ENCODE measurements at places on chromosomes 2 and 18.

- no peak for DNase-seq
Measured at GRCh38 chr2:23208339-23208738, 176.6 kb upstream of the KLHL29 start.

GRCh38 chr2:12080360-12080759 is 333.9 kb downstream of the LPIN1 start:
- no peak for DNase-seq

DNA sequence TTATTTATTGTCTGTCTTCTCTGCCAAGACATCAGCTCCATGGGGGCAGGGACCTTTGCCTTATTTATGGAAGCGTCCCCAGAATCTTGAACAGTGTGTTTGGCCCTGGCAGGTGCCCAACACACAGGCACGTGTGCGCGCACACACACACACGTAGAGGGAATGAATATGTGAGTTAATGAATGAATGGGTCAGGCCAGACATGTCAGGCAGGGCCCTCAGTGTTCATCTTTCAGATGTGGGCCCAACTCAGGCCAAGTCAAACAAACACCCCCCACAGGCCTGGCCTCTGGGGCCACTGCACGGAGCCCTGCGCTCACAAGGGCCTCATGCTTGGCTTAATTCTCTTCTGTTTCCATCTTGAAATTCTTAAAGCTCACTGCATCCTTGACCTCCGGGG is 54.1 kb downstream of the DYSF start:
- DNase-seq, result no peak

DNA sequence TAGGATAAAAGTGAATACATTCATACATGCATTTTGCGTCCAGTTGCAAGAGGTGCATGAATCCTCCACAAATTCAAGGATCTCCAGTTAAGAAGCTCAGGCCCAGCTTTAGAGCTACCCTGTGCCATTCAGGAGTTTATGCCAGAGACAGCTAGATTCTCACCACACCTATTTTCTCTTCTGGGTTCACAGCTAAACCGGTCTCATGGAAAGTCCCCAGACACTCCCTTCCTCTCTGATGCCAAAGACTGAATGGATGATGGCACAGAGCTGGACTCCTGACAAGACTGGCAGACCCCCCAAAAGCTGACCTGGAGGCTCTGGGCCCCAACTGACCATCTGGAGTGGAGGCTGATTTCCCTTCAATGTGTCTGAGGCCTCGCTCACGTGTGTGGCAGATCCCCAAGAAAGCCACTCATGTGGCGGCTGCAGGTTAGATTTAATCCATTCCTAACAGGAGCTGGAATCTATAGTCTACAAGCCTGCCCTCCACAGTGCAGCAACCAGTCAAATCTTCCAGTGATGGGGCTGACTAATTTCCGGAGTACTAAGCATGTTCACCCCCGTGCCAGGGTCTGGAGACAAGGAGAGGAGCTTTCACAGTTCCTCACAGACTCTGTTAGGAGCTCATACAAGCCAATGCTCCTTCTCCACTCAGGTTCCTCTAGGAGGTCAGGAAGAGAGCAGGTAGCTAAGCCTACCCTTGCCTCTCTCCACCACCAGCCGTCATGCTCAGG is 257.1 kb downstream of the BCL11A start:
- DNase-seq, result no peak

GRCh38 chr2:158730621-158731140 is 64.4 kb upstream of the DAPL1 start:
- no peak for DNase-seq

DNA sequence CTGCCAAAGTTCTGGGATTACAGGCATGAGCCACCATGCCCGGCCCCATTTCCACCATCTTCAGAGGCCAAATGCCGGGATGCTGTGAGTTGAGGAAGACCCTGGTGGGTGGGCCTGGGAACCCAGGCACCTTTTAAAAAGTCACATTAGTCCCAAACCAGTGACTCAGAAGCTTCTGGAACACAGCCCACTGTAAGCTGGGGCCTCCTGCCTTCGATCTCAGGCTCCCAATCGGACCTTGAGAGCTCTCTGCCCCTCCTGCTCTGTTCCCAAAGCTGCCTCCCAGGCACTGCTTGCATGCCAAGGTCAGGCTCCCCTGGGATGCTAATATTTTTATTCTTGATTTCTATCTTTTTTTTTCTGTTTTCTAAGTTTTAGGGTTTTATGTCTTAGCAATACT is 4.2 kb downstream of the ADCY3 start:
- no peak for DNase-seq

GRCh38 chr18:27860701-27861107 is 316.2 kb downstream of the CDH2 start:
- no peak for DNase-seq

DNA sequence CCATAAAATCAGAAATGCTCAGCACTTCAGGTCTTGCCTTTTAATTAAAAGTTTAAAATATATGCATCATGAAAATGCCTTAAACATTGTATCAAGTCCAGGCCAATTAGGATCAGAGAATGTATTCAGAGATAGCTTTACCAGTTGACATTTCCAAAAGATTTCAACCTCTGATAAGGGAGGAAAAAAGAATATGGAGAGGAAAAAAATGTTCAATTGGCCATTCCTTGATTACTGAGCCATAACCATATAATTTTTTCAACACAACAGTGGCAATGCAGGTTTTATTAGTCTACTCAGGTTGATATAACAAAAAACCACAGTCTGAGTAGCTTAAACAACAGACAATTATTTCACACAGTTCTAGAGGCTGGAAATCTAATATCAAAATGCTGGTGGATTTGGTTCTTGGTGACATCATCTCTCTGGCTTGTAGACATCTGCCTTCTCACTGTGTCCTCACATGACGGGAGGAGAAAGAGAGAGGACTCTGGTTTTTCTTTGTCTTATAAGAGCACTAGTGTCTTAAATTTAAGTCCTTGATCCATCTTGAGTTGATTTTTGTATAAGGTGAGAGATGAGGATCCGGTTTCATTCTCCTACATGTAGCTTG is 111.9 kb downstream of the IRS1 start:
- DNase-seq, result no peak

DNA sequence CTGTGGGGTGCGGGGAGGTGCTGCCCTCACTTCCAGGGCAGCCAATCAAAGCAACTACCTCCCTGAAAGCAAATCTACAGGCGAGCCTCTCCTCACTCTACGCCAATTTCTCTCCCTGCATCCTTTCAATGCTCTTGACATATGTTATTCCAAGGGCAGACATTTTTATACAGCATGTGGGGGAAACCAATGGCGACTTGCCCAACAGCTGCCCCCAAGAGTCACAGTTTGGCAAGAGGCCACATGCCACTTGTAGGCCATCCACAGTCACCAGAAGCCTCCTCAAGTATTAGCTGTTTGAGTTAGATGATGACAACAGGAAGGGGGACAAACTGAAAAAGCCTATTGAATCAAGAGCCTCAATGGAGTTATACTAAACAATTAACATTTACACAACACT is 114.6 kb downstream of the MYO5B start:
- DNase-seq, result no peak

DNA sequence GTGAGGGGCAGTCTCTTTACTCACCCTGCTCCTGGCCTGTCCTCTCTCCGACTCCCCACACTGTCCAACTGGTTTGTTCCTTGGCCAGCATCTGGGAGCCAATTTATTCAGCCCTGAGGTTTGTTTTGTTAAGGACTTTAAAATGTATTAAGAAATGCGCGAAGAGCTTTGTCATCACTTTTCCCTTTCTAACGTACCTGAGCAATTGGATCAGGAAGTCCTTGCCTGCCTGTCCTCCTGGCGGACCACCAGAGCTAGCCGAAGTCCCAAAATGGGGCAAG is 164.7 kb upstream of the MSH6 start:
- no peak for DNase-seq

DNA sequence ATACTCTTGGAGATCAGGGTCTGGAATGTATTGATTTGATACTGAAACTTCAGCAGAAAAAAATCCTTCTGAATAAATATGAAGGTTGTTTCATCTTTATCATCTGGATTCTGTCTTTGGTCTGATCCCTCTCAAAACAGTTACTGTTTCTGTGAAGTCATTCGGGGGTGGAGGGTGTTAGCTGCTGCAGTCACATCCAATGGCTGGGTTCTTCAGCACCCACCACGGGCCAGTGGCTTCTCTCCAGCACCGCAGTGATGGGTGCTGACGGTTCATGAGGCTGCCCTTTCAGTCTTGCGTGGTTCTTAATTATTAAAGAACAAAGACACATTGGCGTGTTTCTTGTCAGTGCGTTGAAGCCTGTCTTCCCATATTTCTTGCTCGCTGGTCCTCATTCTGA is 148.0 kb downstream of the LDLRAD4 start:
- DNase-seq, result no peak

DNA sequence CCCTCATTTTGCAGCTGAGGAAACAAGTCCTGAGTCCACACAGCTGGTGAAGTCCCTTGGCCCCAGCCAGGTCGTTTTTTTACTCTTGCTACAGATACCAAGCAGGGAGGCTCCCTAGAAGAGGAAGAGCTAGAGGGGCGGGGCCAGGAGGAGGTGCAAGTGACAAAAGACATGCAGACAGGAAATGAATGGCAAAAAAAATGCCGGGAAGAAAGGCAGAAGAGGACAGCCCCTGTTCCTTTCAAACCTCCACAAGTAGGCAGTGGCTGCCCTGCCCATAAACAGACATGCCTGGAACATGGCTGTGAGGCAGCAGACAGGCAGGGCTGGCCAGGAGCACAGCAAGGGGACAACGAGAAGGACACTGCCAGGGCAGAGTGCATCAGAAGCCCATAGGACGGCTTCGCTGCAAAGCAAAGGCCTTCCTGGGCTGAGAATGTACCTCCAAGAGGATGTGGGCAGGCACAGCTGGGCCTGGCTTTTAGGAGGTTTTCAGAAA is 108.7 kb downstream of the ZBTB7C start:
- DNase-seq, result no peak

- DNase-seq, result no peak
Measured at GRCh38 chr2:98515250-98515991, 70.8 kb downstream of the INPP4A start.

- DNase-seq, result no peak
Measured at GRCh38 chr2:208266936-208267335, 881 bp downstream of the PIKFYVE start.

GRCh38 chr2:126946318-126947102 is 47.8 kb downstream of the TEX51 start:
- no peak for DNase-seq

GRCh38 chr2:34096562-34097171 is 497.6 kb upstream of the FAM98A start:
- DNase-seq, result peak; percentile 66

DNA sequence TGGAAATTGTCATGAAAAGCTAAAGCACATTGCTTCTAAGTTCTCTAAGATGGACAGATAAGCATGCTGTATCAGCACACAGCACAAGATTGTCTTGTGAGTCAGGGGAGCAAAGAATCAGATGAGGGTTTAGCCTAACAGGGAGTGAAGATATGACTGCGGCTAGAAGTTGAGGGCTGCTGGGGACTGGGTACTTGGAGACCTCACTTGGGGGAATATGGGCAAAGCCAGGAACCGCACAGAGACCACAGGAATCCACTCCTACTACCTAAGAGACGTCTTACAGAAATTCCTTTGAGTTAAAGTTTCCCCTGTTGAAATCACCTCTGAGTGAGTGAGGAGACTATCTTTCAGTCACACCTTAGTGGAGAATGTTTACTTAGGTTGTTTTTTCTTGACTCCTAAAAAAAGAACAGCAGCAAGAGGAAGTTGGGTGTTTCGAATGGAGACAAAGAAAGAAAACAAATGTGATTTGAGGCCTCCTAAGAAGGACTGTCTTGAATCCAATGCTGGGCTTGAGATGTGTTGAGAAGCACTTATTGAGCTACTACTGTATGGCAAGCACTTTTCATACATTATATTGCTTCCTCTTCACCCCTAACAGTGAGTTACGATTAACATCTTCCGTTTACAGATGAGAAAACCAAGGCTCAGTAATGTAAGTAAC is 100.7 kb downstream of the ANKRD44 start:
- no peak for DNase-seq

GRCh38 chr2:166230724-166231070 is 102.9 kb upstream of the SCN1A start:
- no peak for DNase-seq

- no peak for DNase-seq
Measured at GRCh38 chr18:32742579-32742978, 30.2 kb downstream of the KLHL14 start.

- no peak for DNase-seq
Measured at GRCh38 chr18:48595703-48596218, 56.9 kb downstream of the CTIF start.

GRCh38 chr18:40210696-40211095 is 1744.3 kb upstream of the PIK3C3 start:
- no peak for DNase-seq

GRCh38 chr2:168583710-168584521 is 127.8 kb downstream of the CERS6 start:
- DNase-seq, result no peak

- DNase-seq, result no peak
Measured at GRCh38 chr2:10634495-10634894, 55.3 kb downstream of the NOL10 start.

DNA sequence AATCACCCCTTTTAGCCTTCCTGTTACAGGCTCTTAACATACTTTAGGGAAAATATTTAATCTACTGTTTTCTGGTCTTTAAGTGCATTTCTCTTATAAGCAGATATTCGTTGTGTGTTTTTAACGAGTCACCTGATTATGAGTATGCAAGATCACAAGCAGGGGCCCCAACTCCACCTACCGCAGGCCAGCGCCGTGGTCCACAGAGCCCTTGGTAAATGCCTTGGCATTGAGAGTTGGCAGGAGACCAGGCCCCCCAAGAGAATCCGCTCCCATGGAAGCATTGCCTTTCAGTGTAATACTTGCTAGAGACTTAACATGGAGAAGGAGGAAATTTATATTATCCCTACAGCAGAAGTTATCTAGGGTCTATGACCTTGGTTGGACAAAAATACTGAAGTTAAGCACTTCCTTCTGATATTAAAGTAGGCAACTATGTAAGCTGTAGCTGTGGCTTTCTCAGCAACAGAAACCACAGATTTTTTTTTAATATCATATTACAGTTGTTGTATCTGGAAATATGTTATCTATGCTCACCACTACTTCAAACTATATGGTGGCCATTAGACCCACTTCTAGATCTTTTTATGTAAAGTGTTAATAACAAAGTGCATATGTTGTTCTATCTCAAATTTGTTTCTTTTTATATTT is 241.8 kb upstream of the MGAT5 start:
- DNase-seq, result no peak

- no peak for DNase-seq
Measured at GRCh38 chr2:62293151-62293489, 97.2 kb downstream of the B3GNT2 start.

DNA sequence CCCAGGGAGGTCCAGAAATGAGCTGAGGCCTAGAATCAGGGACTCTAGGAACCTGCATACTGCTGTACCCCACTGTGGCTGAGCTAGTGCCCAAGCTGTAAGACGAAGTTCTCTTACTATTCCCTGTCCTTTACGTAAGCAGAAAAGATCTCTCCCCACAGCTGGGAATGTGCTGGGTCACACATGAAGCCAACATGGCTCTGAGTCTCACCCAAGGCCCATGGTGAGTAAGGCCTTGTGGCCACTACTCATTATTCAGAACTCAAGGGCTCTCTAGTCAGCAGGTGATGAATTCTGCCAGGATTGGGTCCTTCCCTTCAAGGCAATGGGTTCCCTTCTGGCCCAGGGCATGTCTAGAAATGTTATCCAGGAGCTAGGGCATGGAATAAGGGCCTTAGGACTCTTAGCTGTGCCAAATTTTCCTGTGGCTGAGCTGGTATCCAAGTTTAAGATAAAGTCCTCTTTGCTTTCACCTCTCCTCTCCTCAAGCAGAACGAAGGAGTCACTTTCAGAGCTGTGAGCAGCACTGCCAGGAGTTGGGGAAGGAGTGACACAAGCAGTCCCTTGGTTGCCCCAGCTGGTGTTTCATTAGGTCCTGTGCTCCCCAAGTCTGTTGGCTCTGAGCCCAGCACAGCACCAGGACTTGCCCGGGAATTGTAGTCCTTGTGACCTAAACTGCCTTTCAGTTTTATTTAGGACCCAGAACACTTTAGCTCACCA is 707.6 kb downstream of the SLC4A3 start:
- DNase-seq, result no peak

Measured in right renal cortex interstitium (tissue), 3 donors.